ENCODE measurements at places on chromosomes 12 and 14.

DNA sequence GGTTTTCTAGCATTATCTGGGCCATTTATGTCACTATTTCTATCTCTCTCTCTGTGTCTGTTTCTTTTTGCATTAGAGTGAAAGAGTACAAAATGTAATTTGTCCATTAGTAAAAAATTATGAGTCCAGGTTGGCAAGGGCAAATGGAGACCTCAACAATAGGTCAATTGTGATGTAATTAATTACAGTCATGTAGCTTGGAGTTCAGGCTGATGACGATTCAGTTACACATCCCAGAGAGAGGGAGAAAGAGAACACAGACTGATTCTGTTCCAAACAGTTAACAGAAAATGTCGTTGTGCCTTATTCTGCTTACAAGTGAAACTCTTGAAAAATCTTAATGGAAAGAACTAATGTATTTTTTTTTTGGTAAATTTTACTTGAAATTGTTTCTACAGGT, 83.3 kb downstream of the ATXN7L3B start:
- DNase-seq = no peak

DNA sequence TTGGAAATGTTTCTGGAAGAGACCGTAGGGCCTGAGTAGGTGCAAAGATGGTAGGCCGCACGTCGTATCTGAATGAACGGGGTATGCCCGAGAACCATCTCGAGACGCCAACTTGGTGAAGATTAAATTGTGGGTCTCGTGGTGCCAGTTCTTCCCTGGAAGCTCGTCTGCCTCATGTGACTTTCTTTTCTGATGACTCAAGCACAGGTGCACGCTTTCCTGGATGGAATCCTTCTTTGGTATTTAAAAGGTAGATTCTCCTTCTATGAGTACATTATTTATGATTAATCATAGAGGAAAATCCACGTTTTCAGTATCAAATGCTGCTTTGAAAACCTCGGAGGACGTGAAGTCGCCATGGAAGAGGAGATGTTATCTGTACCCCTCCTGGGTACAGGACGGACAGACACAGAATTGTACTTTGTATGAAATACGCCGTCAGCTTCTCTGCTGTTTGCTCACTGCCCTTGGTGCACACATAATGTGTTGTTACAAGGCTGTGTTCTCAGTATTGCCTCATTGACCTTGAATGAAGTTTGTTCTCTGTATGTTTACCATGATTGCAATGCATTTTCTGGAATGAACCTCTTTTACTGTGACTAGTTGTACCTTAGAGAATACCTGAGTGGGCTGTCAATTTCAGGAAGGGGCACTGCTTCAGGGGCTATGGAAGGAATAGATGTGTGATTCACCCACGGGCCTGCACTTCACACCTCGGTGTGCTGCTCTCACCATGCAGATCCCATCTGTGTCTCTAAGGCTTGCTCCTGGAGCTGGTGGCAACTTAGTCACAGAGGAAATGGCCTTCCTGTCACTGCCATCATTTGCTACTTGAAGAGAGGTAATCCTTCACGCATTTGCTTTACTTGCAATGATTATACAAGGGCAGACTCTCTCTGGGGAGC, 137.3 kb upstream of the RTL1 start:
- no peak for DNase-seq

GRCh38 chr14:104600141-104600643, 4.4 kb downstream of the TMEM179 start:
- DNase-seq = no peak

GRCh38 chr14:56005191-56006053, 112.8 kb upstream of the PELI2 start:
- DNase-seq = no peak

GRCh38 chr12:128970941-128971340, 117.7 kb downstream of the GLT1D1 start:
- no peak for DNase-seq

DNA sequence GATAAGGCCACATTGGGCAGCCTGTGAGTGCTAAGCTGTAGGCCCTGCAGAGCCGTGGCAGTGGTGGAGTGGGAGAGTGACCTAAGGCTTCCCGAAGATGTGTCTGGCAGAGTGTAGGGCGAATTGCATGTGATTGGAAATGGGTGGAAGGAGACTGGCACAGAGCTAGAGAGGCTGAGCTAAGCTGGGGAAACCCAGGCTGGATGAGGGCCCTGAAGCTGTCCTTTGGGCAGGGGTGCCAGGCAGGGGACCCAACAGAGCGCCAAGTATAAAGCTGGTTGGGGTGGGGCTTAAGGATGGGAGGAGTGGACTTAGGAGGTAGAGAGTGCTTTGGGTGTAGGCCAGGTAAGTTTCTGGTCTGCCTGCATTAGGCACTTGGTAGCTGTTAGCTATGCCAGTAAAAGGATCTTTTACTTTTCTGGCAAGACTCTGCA, 47.9 kb downstream of the WDR20 start:
- DNase-seq = no peak

GRCh38 chr12:100399095-100399494, 42.2 kb downstream of the SLC17A8 start:
- no peak for DNase-seq

- DNase-seq = no peak
Measured at GRCh38 chr14:75615200-75615599, 36.8 kb downstream of the FLVCR2 start.

- DNase-seq = no peak
Measured at GRCh38 chr12:127310548-127310947, 956.4 kb upstream of the TMEM132C start.

DNA sequence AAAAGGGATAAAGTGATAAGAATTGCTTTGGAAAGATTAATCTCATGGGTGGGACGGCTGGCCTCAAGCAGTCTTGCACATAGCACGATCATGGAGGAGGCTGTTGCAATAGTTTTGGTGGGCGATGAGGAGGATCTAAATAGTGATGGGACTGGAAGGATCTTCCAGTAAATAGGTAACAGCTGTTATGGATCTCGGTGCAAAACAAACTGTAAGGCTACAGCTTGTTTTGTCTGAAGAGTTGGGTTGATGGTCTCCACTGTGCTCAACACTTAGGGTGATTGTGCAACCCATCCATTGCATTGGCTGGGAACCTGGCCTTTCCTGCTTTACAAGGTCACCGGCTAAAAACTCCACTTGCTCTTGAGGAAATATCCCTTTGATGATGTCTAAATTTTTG, 21.0 kb downstream of the IGF1 start:
- no peak for DNase-seq

GRCh38 chr12:131758016-131758739, 47.3 kb downstream of the SFSWAP start:
- DNase-seq = no peak

GRCh38 chr14:101972126-101972866, 7.9 kb downstream of the DYNC1H1 start:
- DNase-seq = no peak

DNA sequence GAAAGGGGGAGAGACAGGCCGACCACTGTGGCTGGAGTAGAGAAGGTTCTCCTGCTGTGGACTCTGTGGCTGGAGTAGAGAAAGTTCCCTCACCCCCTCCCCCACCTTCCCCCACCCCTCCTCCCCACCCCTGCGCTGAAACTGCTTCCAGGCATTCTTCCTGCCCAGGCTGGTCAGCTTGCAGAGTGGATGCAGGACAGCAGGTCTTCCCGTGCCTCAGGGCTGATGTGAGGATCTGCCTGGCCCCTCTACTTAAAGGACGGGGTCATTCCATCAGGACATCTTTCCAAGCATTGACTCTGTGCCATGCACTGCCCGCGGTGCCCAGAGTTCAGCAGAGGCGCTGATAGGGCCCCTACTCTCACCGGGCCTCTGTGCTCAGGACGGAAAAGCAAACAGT, 13.2 kb upstream of the RIMBP2 start:
- no peak for DNase-seq

GRCh38 chr12:124264089-124264795, 30.7 kb upstream of the RFLNA start:
- no peak for DNase-seq

GRCh38 chr14:35986219-35986573, 160.1 kb downstream of the BRMS1L start:
- no peak for DNase-seq

- DNase-seq = no peak
Measured at GRCh38 chr12:104665296-104665695, 208.5 kb downstream of the CHST11 start.

- DNase-seq = peak; percentile 28
Measured at GRCh38 chr14:99268810-99269707, 2.9 kb downstream of the BCL11B start.

GRCh38 chr12:59595565-59595882, 305 bp upstream of the SLC16A7 start:
- DNase-seq = no peak

DNA sequence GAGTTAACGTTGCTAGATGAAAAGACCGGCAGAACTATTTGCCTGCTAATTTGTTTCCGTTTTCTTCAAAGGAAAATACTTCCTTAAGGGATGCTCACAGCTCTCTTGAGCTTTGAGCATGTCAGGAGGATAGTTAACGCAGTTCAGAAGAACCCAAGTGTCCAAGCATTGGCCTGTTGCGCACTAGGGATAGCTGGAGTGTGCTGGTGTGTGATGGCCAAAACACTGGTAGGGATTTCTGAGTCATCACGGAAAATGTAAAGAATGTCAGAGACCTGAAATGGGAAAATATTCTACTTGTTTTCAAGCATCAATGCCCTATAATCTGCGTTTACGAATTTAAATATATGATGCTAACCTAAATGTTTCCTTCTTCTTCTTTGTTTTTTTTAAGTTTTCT, 97.8 kb downstream of the VRK1 start:
- no peak for DNase-seq

GRCh38 chr14:33573301-33573880, 377.5 kb downstream of the EGLN3 start:
- no peak for DNase-seq

DNA sequence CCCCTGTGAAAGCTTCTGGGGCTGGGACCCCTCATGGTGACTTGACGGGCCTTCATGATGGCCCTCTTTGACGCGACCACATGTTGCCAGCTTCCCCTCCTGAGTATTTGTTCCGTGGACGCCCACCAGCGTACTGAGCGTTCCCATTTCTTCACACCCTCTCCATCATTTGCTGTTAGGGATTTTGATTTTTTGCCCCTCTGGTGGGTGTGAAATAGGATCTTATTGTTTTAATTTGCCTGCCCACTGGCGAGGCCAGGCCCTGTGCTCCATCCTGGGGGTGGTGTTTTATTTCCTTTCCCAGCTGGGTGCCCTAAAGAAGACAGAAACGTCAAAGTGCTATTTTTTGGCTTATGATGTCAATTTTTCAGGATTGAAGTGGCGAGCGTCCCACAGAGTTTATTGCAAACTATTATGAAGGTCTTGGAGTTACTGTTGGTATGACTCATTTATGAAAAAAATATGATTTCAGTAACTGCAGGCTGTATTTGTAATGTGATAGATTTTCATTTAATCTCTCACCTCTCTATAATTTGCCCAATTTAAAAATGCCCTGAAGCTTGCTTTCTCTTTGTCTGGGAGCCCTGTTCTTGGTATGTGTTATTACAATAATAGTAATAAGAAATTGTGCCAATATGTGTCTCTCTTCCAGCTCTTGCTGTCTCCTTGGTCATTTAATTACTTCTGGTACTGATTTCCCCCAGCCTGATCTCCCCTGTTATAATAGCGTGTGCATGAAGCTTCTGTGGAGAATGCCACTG, 99.6 kb downstream of the SLC25A47 start:
- DNase-seq = no peak

DNA sequence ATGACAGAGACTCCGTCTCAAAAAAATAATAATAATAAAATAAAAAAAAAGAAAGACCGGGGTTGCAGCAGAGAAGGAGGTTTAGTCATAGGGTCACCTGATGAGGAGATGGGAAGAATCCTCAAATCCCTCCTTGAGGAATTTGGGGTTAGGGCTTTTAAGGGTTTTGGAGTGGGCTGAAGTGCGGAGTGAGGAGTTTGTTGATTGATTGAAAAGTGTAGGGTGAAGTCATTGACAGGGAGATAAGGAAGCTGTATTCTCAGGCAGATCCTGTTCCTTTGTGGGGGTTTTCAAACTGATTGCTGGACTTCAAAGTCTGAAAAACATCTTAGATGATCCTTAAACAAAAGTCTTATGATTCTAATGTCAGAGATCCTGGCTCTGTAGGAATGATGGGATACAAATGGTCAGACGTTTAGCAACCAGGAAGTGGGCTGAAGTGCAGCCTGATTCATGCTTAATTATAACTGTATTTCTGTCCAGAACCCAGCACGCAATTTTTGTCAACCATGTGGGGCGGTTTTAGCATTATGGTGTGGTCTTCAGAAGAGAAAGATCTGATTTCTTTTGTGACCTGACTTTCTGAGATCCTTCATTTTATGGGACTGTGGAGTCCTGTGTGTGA, 16.0 kb downstream of the FNTB start:
- no peak for DNase-seq

DNA sequence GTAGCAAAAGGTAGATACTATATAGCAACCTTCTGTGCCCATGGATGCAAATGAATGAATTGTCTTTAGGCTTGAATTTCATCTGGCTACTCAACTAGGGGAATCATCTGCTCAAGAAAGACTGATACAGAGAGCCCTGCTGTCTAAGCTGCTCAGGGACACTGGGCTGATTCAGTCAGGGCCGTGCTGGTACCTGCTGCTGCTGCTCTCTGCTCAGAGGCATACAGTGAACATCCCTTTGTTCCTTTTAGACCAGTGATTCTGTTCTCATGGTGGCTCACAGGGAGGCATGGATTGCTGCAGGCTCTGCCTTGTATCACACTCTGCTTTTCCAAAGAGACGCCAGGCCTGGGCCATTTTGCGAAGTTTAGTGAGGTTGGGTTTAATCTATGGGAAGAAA, 14.1 kb downstream of the EIF2B2 start:
- DNase-seq = no peak

- DNase-seq = peak; percentile 37
Measured at GRCh38 chr12:30794591-30795409, 40.0 kb upstream of the CAPRIN2 start.

- DNase-seq = no peak
Measured at GRCh38 chr14:37088356-37089215, 83.8 kb downstream of the SLC25A21 start.

- DNase-seq = no peak
Measured at GRCh38 chr12:117328556-117329100, 32.8 kb downstream of the NOS1 start.

GRCh38 chr12:81249976-81250375, 172.1 kb downstream of the ACSS3 start:
- DNase-seq = no peak

DNA sequence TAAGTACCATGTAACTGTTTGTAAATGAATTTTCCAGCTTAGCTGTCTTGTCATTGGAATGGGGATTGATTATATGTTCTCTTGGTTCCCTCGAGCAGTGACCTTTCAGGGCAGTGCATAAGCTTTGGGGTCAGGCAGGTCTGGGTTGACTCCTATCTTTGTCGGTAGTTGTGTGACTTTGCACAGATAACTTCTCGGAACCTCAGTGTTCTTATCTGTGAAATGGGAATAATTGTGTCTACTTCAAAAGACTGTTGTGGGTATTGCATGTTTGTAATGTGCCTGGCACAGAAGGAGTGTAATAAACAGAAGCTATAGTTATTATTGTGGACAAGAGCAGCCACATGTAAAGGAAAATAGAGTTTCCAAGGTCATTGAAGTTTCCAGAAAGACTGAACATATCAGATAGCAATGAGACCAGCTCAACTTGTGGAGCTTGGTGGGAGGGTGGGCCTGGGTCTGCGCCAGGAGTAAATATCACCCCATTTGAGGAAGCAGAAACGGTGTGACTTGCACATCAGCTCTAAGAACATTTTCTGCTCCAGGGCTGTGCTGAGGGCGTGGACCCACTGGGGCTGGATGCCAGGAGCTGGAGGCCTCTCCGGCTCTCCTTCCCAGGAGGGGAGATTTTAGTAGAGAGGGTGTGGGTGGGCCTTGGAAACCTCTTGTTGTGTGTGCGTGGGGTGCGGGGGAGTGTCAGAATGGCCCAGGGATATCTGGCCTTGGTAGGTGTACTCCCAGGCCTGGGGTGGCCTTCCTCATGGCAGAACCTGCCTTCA, 19.7 kb downstream of the FOS start:
- DNase-seq = no peak

- no peak for DNase-seq
Measured at GRCh38 chr14:74959596-74960180, 4.3 kb upstream of the PGF start.

Data from CD8-positive, alpha-beta T cell (primary cell).